ENCODE measurements at places on chromosomes 11 and 22.

DNA sequence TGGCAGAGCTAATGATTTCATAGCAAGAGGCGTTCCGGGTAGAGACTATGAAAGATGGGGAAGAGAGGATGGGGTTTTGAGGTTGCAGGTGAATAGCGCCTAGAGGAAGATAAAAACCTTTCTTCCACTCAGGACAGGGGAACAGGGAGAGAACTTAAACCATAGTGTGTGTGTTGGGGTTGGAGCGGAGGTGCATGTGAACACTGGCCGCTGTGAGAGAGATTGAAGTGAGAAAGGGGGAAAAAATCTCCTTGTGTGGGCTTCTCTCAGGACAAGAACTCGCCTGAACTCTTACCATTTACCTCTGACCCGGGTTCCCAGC, 3.4 kb downstream of the BSX start:
- DNase-seq: no peak

DNA sequence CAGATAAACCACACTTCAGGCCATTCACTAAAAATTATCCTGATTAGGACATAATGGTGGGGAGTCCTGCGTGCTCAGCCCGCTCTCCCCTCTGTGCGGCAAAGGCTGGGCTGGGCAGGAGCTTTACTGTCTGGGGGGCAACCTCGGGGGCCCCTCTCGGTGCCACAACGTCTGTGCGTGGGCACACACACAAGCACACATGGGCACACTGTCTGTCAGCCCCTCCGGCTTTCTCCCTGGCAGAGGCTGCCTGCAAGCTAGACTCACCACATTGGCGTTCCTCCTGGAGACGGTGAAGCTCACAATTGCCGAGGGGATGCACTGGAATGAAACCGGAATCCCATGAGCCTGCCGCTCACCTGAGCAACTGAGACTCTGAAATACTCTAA, 5.2 kb downstream of the MLC1 start:
- DNase-seq: no peak

DNA sequence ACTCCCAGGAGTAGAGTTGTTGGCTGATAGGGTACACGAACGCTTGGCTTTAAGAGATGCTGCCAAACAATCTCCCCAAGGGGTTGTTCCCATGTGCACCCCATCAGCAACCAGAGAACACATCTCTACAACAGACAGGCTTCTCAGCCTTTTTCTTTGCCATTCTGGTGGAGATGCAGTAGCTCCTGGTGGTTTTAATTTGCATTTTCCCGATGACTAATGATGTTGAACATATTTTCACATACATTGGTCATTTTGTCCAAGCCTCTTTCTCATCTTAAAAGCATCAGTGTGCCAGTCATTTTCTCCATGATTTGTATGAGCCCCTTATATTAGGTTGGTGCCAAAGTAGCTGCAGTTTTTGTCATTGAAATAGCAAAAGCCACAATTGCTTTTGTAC, 21.8 kb downstream of the DHCR7 start:
- no peak for DNase-seq

DNA sequence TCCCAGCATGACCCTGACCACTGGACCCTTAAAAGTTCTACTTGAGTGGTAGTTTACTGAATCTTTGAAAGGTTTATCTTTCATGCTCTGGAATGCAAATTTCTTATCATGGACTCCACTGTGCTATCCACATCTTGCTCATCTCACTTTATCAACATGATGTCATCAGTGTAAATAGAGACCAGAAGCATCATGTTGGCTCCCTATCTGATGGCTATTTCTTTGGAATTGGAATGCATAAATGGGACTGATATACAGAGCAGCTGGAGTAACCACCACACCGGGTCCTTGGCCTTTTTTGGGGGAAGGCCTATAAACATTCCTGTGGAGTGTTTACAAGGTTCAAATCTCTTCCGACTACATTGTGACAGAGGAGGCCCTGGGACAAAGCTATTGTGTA, 74.1 kb upstream of the CEP126 start:
- DNase-seq: no peak

DNA sequence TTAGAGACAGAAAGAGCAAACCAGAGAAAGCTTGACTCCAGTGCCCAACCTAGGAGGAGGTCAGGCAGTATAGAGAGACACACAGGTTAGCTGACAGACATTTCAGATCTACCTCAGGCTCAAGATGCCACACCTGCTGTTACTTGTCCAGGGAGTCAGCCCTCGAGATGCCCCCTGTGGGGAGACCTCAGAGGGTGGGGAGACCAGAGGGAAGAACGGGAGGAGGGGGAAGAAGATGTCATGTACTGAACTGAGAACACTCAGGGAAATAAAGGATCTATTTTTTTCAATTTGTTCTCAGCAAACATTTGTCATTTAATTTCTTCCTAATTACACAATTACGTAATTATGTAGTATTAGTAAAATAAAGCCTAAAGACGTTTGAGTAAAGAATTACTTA, 196.3 kb upstream of the CADM1 start:
- no peak for DNase-seq

GRCh38 chr11:71330349-71330748, 78.0 kb upstream of the SHANK2 start:
- no peak for DNase-seq

DNA sequence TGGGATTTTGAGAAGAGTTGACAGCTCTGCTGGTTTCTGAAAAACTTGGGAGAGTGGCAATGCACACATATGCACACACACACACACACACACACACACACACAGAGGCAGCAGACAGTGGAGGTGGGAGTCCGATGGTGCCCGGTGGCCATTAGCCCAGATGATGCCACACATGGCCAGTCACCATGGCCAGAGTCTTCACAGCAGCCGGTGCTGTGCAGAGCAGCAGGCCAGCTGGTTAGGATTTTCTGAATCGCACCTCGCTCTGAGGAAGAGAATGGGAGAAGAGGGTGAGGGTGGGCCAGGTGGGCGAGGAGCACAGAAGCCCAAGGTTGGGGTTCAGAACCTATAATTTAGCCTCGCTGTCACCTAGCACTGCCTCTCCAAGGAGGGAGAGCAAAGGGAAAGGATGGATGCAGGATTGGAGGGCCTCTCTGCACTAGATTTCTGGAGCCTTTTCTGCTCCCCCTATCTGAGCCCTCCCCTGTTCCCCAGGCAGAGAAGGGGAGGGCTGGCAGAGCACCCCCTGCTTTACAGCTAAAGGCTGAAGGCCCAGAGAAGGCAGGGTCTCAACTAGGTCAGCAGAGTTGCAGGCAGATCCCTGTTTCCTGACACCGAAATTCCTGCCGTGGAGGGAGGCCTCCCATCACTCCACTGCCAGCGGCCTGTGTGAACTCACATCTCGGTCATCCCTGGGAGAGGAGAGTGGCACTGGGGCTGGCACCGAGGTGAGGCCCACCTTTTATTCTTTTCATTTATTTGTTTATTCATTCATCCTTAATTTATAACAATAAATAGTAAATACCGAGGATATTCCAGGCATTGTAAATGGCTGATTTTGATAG, 25.8 kb upstream of the FXYD6 start:
- DNase-seq: no peak

GRCh38 chr11:36257351-36257750, 31.9 kb downstream of the COMMD9 start:
- DNase-seq: no peak

- no peak for DNase-seq
These were observed 124.5 kb downstream of the KCNQ1 start for GRCh38 chr11:2569321-2569721.

- no peak for DNase-seq
These were observed 70.4 kb downstream of the GGTLC2 start for GRCh38 chr22:22714600-22715335.

DNA sequence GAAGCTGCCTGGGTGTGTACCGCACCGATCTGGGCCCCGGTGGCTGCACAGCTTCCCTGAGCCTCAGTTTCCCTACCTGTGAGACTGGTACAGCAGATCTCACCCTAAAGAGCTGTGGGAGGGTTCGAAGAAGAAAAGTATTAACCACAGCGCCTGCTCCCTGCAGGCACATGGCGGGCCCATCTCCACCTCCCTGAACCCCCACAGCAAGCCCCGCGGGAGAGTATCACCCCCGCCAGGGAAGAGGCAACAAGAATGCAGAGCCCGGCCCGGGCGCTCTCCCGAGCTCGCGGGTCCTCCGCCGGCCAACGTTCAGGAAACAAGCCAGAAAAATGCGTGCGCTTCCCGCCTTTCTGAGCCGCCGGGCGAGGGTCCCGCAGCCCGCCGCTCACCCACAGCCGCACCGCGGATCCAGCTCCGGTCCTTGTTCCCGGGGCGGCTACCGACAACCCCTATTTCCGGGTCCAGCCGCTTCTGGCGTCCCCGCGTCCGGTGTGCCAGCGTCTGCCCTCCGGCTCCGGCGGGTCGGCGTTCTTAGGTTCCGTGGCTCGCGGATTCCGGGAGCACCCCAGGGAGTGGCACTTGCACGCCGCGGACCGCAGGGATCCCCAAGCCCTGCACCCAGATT, at the start of gene TOP3B:
Gene TOP3B (minus strand): TSS at position 450 of the 628 bp plus-strand sequence. CDS start 7,078 bp downstream, outside the sequence.
- peak; percentile 59 for DNase-seq

DNA sequence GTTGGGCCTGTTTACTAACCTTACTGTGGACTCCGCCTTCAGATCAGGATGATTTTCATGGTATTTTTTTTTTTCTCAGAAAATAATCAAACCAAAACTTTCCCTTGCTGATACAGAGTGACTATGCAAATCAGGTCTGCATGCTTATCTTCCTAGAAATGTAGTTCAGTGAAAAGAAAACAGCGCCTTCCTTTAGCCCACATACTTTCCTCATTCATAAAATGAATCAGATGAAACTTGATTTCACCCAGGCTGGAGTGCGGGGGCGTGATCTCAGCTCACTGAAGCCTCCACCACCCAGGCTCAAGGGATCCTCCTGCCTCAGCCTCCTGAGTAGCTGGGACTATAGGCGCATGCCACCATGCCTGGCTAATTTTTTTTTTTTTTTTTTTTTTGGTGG, 26.0 kb downstream of the ZNRF3 start:
- DNase-seq: no peak

GRCh38 chr11:122604621-122605020, 50.9 kb upstream of the UBASH3B start:
- no peak for DNase-seq

- DNase-seq: no peak
These were observed 127.7 kb downstream of the OSBP2 start for GRCh38 chr22:30822216-30823014.

DNA sequence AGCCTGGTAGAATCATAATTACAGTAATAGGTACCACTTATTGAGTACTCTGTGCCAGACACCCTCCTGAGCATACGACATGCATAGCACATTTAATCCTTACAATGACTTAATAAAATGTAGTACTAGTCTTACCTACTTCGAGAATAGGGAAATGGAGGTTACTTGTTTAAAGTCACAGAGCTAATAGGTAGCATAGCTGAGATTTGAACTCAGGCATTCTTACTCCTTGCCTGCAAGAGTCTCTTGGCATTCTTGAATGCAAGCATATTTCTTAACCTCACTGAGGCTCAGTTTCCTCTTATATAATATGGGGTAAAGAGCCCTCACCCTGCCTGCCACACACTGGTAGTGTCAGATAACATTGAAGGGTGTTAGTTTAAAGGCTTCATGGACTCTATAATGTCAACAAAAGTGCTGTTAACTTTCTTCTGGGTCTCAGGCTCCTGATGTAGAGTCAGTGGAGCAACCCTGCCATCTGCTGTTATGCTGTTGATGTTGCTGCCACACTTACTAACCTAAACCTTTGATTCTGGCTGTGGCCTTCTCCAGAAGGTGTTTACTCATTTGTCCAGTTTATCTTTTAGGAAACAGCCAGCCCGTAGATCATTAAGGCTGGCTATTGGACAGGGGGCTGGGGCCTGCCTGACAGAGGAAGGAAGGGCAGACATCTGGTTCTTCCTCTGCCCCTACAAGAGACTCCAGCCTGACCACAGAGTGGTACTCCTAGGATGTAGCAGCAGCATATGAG, 18.9 kb downstream of the LIMK2 start:
- peak; percentile 47 for DNase-seq

- DNase-seq: no peak
These were observed 1458.6 kb downstream of the BRD1 start for GRCh38 chr22:48368975-48369525.

DNA sequence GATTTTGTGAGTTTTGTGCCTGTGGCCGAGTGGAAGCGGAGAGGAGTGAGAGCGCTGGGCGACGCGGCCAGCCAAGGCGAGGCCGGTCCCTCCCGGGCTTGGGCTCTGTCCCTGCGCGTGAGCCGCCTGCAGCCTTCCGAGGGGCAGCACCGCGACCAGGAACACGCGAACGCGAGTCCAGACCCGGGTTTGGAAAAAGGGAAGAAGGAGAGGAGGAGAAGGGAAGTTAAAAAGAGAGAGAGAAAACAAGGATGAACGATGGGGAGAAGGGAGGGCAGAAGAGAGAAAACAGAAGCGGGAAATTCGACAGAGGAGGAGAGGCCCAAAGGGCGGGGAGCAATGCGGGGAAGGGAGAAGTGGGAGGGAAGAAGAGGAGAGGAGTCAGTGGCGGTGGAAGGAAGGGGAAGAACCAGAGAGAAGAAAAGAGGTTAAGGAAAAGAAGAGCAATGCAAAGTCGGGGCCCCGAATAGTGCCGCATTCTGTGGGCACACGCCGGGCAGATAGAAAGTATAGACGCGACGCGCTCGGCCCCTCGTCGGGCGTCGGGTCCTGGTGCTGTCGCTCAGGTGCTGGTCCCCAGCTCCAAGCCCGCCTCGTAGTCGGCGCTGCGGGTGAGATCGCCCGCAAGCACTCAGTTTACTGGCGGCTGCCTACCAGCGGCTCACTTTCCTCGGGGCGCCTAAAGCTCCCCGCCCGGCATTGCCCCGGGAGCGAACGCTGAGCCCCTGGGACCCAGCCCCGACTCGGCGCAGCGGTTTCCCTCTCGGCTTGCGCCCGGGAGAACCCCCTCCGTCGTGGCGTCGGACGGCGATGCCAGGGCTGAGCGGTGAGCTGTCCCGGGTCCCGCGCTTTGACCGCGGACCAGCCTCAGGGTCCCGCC, 2.8 kb upstream of the BARX2 start:
- DNase-seq: no peak

GRCh38 chr11:36162006-36162882, 127.0 kb downstream of the COMMD9 start:
- DNase-seq: no peak

DNA sequence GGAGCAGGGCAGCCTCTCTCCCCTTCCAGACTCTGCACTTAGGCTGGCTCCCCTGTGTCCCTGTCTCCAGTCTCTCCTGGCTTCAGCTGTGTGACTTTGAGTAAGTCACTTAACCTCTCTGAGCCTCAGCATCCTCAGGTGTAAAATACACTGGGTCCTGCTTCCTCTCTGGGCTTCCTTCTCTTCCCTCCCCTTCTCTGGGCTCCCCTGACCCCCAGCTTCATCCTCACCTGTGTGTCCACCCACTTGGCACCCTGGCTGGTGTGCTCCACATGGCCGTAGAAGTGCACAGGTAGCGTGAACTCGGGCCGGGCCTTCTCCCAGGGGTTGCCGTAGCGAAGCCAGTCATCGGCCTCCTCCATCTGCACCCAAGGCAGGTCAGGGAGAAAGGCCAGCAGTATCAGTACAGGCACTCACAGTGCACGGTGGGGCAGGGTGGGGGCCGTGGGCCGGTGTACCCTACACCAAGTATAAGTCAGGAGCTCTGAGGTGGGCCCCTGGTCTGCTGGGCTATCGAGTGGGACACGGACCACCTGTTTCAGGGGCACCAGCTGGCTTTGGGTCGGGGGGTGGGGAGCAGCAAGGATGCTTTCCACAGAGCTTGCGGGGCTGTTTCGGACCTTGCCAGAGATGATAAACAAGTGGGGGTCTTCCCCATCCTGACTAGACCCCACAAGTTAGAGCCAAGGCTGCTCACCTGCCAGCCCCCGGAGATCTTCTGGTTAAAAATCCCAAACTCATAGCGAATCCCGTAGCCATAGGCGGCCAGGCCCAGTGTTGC, 2.0 kb downstream of the PYGM start:
- DNase-seq: no peak

Data from T-helper 2 cell (primary cell).